NCI-H1694 treated with DMSO at 0.1 percent for 48 hours (cell line): ENCODE measurements at places on chromosomes 16 and 17.

GRCh38 chr17:81210868-81211267 lies 11.9 kb downstream of the CEP131 start:
- DNase-seq, result no peak

DNA sequence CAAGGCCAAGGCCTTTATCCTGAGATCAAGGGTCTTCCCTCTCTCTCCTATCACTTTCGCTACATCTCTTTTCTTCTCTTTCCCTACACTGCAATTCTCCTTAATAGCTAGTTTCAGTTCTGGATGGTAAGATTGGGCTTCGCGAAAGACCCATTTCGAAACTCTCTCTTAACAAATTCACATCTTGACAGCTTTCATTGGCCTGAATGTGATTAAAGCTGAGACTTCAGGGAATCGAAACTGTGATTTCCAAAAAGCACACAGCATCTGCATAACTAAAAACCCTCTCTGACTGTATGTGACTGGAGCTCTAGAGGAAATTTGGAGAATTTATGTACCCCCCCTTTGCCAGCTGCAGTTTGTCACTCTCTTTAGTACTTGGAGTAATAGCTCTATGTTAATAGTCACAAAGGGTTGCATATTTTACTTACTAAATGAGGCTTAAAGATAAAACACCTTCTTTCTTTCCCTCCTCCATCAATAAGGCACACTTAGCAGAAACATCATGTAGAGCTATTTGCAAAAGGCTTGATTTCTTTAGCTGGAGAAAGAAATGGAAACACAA lies 105.3 kb upstream of the FAM20A start:
- DNase-seq, result no peak

DNA sequence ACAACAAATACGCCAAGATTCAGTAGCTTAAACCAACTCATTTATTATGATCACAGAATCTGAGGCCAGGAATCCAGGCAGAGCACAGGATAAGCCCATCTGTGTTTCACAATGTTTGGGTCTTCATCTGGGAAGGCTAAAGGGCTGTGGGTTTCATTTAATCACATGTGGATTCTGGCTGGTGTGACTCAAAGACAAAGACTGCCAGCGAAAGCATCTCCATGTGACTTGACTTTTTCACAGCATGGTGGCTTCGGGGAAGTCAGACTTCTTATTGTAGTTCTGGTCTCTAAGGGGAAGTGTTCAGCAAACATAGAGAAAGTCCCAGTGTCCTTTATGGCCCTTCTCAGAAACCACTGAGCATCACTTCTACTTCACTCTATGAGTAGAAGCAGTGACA lies 1014.4 kb upstream of the GOT2 start:
- DNase-seq, result no peak

DNA sequence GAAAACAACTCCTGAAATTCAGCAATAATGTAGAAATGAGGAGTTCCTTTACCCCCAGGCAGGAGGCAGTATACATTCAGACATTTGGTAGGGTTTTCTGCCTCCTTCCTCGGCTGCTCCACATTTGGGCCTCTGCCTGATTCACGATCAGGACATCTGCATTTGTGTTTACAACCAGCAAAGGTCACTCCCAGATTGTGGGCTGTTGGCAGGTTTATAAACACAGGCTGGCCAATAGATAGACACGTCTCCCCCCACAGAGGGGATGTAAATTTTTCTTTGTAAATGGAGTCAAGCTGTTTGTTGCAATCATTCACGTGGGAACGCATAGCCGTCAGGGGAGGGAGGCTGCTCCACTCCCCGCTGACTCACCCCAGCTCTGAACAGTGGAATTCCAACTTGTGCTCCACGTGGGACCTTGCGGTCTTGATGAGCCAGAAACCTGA lies 252.1 kb upstream of the N4BP1 start:
- DNase-seq, result no peak
